ENCODE measurements at places on chromosomes 7 and 10.

GRCh38 chr10:88557658-88558057 is 25.5 kb downstream of the RNLS start:
- no peak for DNase-seq

GRCh38 chr10:69089638-69090599 is 2.0 kb downstream of the SRGN start:
- peak; percentile 83 for DNase-seq

- DNase-seq: no peak
Observed at GRCh38 chr10:116774728-116775151, 32.4 kb upstream of the HSPA12A start.

- DNase-seq: no peak
Observed at GRCh38 chr10:113004069-113004618, 54.1 kb downstream of the TCF7L2 start.

DNA sequence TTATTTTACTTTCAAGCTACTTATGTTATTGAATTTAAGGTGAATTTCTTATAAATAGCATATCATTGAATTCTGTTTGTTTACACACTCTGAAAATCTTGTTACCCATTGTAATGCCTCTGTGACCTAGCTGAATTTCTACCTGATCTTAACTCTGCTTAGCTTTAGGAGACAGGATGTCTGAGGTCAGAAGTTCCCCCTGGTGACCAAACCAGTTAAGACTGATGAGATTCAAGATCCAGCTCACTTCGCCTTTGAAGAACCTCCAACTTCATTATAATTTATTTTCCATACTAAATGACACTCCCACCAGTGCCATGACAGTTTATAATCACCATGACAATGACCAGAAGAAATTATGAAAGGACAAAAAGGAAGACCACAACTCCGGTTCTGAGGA is 213.4 kb upstream of the CDC14C start:
- DNase-seq: no peak

- DNase-seq: no peak
Observed at GRCh38 chr10:48429309-48429708, 122.8 kb downstream of the MAPK8 start.

- DNase-seq: no peak
Observed at GRCh38 chr7:101121991-101122932, 4.6 kb upstream of the SERPINE1 start.

- no peak for DNase-seq
Observed at GRCh38 chr7:88307412-88307811, 718 bp upstream of the STEAP4 start.

DNA sequence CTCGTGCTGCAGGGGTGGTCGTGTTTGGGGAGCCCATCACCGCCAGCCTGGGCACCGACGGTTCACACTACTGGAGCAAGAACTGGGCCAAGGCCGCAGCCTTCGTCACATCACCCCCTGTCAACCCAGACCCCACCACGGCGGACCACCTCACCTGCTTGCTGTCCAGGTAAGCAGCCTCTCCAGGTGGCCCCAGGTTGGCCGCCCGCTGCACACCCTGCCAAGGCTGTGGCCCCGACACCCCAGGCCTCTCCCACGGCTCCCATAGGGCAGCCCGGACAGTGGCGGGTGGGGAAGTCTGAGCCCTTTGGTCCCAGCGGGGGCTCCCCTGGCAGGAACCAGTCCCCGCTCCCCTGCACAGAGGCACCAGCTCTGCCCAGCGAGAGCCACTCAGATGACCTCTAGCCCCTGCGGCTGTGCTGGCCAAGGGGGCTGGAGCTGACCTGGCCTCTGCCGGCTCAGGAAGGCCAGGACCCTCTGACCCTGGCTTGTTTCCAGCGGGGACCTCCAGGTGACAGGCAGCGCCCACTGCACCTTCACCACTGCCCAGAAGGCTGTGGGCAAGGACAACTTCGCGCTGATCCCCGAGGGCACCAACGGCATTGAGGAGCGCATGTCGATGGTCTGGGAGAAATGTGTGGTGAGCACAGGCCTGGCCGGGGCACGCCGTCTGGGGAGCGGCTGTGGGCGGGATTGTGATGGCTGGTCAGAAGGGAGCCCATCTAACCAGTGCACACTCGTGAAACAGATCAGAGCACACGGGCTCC is 13.8 kb downstream of the DPYSL4 start:
- DNase-seq: no peak

GRCh38 chr10:35940141-35941041 is 298.3 kb upstream of the FZD8 start:
- DNase-seq: no peak

- DNase-seq: peak; percentile 45
Observed at GRCh38 chr10:79320820-79321493, 26.3 kb upstream of the PPIF start.

GRCh38 chr10:21502348-21502740 is 23.1 kb downstream of the SKIDA1 start:
- DNase-seq: no peak

GRCh38 chr7:41540601-41541000 is 162.3 kb downstream of the INHBA start:
- no peak for DNase-seq

DNA sequence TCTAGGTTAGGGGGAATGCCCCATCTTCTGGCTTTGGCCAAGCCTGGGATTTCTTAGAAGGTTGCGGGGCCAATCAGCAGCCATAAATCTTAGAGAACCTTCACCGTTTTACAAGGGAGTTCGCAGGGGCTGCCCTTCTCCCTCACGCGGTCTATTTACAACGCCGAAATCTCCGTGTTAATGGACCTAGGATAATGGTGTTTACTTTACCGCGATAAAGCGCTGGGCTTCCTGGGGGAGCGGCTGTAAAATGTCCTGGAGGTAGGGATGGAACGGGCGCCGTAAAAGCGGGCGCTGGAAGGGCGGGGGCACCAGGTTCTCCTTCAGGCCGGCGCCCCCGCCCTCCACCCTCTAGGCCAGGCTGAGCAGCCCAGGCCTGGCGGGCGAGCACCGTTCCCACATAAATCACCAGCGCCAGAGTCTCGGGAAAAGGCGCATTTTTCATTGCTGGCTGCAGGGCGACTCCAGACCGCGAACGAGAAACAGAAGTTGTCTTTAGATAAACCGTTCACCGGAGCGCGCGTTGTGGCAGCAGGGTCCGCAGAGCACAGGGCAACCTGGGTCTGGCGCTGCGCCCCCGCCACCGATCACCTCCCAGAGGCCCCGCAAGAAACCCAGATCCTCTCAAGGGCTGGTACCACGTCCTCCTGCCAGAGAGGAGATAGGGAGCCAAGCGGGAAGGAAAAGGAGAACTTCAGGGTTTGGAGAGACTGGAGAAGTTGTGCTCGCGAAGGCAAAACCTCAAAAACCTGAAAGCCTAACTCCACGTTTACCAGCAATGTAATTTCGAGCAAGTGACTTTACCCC is 12.5 kb upstream of the NKX2-3 start:
- no peak for DNase-seq

DNA sequence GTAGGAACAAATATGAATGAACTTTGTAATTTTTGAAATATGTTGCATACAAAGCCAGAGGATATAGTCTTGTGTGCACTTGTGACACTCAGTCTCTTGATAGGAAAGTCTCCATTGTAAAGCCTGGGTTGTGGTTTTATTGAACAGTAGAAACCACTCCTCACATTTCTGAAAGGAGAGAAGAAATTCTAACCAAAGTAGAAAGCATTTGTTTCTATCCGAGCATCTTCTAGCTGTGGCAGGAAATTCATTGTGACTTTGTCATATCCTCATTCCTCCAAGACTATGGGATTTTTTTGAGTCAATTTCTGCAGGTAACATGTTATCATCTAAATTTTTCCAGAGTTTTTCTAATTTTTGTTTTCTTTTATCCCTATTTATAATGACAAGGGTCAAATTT is 55.5 kb upstream of the NCF1 start:
- DNase-seq: no peak

- DNase-seq: no peak
Observed at GRCh38 chr7:28169230-28169629, 11.4 kb downstream of the JAZF1 start.

GRCh38 chr10:82850191-82850590 is 975.2 kb downstream of the NRG3 start:
- DNase-seq: no peak

GRCh38 chr7:7051206-7051877 is 131.0 kb upstream of the C1GALT1 start:
- no peak for DNase-seq

DNA sequence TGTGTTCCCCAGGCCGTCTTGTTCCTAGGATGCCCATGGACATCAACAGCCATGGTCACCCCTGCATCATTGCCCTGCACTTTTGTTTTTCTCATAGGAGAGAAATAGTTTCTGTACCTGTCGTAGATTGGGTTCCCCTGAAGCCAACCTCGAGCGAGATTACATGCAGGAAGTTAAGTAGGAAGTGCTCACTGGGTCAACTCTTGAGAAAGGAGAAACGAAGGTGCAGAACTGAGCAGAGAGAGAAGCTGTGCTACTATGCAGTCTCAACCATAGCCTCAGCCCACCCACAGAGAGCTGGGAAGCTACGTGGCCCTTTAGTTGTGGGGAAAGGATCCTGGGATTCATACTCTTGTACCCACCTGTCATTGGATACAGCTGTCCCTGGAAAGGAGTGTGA is 165.2 kb downstream of the HERPUD2 start:
- DNase-seq: no peak

DNA sequence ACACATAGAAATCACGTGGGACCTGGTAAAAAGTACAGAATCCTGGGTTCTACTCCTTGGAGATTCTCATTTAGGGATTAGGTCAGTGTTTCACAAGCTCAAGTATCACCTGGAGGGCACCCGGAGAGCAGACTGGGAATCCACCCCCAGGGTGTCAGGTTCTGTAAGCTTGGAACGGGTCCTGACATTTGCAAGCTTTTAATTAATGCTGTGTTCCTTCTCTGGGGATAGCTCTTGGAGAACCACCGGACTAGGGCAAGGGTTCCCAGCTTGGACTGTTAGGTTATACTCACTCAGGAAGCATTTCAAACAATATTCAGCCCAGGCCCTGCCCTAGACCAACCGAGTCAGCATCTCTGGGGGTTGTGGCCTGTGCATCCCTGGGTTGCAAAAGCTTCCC is 23.0 kb downstream of the TCF7L2 start:
- no peak for DNase-seq

DNA sequence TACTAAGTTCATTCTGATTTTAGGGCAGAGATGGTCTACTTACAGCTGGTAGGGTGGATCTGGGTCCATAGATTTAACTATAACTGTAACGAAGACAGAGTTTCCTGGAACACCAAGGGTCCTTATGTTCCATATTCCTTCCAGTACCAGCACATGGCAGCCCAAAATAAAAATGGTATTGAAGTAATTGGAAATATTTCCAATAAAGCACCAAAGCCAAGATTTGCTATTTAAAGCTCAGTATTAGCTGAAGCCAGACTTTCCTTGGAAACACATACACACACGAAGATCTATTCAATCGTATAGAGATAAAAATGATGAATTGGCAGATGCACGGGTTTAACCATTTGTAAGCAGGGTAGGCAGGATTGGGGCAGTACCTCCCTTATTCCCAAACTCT is 289.1 kb upstream of the SORCS1 start:
- DNase-seq: no peak

DNA sequence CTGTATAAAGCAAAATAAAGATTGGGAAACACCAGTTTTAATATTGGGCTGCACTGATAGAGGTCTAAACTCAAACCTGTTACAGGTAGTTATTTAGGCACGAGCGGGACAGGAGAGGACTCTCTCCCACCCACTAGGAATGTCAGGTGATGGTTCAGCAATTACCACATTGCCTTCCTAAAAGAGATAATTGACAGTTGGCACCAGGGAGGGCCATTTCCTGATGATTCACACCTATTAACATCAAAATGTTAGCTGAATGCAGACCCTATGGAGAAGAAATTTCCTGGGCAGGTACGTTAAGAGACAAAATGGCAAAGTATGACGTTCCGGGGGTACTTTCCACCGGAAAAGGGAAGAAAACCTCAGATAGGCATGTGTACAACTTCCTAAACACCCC is 272.6 kb downstream of the SDHAF3 start:
- DNase-seq: no peak

GRCh38 chr7:37984750-37985390 is 64.4 kb downstream of the EPDR1 start:
- DNase-seq: no peak

DNA sequence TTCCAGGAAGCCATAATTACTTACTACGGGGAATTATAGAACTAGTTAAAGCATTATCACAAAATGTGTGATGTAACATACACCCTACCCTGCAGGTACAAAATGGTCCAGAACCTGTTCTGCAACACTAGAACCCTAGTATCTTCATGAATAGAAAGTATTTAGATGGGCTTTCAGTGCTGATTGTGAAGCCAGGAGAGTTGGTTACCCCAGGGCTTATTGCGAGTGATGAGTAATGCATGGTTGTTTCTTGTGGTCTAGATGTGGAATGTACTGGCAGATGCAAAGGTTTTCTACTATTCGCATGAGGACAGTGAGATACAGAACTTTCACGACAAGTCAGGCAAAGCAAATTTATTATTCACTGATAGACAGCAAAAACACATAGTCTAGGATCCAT is 33.6 kb upstream of the AGR3 start:
- no peak for DNase-seq

- no peak for DNase-seq
Observed at GRCh38 chr7:3307435-3307834, 6.4 kb downstream of the SDK1 start.

- DNase-seq: no peak
Observed at GRCh38 chr7:47677664-47678063, 95.8 kb upstream of the TNS3 start.

DNA sequence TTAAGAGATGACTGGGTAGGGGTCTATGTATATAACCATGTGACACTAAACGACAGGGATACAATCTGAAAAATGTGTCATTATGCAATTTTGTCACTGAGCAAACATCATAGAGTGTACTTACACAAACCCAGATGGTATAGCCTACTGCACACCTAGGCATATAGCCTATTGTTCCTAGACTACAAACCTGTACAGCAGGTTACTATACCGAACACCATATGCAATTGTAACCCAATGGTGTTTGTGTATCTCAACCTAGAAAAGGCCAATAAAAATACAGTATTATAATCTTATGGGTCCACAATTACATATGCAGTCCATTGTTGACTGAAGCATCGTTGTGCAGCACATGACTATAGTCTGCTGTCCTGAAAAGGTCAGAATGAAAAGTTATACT is 22.9 kb downstream of the STRIP2 start:
- no peak for DNase-seq

- no peak for DNase-seq
Observed at GRCh38 chr7:22150221-22150620, 204.5 kb upstream of the CDCA7L start.
